ENCODE measurements at places on chromosomes 2 and 18. TPM values are rescaled to one million over a fixed set of nuclear protein-coding genes. Genes with fewer than 3 reads are reported as not detected.

Gene SCN3A
- total RNA-seq, result 1.4 TPM

- H3K27ac ChIP-seq, result no peak overlapping the region
- no peaks in the 10 kb centered on the region for H3K4me1 ChIP-seq
- no peaks in the 10 kb centered on the region for H3K27me3 ChIP-seq
- H3K36me3 ChIP-seq, result no peaks in the 10 kb centered on the region
Measured at GRCh38 chr18:13296867-13297574, 78.5 kb downstream of the LDLRAD4 start.

- no peak for DNase-seq
- H3K27me3 ChIP-seq, result no peaks in the 10 kb centered on the region
- no peaks in the 10 kb centered on the region for H3K4me1 ChIP-seq
- no peak overlapping the region for H3K27ac ChIP-seq
- H3K4me3 ChIP-seq, result no peak overlapping the region
- no peaks in the 10 kb centered on the region for H3K36me3 ChIP-seq
Measured at GRCh38 chr2:75558786-75559679, 1.7 kb downstream of the EVA1A start.

GRCh38 chr2:101998896-101999789 lies 7.4 kb downstream of the IL1R2 start:
- no peaks in the 10 kb centered on the region for H3K36me3 ChIP-seq
- H3K4me3 ChIP-seq, result no peak overlapping the region
- H3K27ac ChIP-seq, result no peak overlapping the region
- H3K4me1 ChIP-seq, result no peaks in the 10 kb centered on the region
- DNase-seq, result no peak
- H3K27me3 ChIP-seq, result no peaks in the 10 kb centered on the region

Gene KIAA2012
- 0.11 TPM for total RNA-seq

Data from ascending aorta (tissue), 2 donors.